ENCODE measurements at places on chromosomes 12 and 14.

DNA sequence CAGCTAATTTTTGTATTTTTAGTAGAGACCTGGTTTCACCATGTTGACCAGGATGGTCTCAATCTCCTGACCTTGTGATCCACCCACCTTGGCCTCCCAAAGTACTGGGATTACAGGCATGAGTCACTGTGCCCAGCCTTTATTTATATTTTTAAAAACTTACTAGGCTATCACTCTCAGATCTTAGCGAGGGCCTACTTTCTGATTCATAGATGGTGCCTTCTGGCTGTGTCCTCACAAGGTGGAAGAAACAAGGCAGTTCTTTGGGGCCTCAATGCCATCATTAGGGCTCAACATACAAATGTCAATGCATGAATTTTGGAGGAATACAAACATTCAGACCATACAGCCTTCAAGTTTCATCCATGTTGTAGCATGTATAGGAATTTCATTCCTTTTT lies 2.4 kb upstream of the DGLUCY start:
- H3K27ac ChIP-seq = no peak overlapping the region
- H3K36me3 ChIP-seq = no peaks in the 10 kb centered on the region
- no peak overlapping the region for H3K4me3 ChIP-seq
- peaks cover 31% of the 10 kb centered on the region for H3K4me1 ChIP-seq
- DNase-seq = no peak

- H3K4me3 ChIP-seq = no peak overlapping the region
- H3K27me3 ChIP-seq = no peaks in the 10 kb centered on the region
- H3K27ac ChIP-seq = no peak overlapping the region
Measured at GRCh38 chr12:39815746-39816145, 196.1 kb upstream of the ABCD2 start.

- H3K27me3 ChIP-seq = no peaks in the 10 kb centered on the region
- no peak for DNase-seq
- H3K36me3 ChIP-seq = no peaks in the 10 kb centered on the region
Measured at GRCh38 chr14:68394764-68395143, 398.1 kb downstream of the ZFP36L1 start.

DNA sequence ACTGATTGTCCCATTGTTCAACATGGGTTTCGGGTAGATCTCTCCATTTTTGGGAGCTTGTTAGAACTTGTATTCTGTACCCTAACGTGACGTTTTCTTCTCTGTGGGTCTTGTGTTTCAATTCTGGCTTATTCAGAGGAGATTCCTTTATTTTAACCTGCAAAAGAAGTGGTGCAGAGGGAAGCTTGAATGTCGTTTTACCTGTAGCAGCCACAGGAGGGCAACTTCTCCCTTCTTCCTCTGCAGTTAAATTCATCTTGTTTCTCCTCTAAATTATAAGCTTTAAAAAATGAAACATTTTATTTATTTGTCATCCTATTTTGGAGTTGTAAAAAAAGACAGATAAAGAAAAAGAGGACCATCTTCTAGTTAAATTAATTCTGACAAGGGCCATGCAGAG lies 13.7 kb upstream of the CLEC4D start:
- DNase-seq = no peak
- no peak overlapping the region for H3K4me3 ChIP-seq
- no peaks in the 10 kb centered on the region for H3K36me3 ChIP-seq
- no peak overlapping the region for H3K27ac ChIP-seq

GRCh38 chr12:83122623-83122934 lies 435.9 kb downstream of the TMTC2 start:
- no peaks in the 10 kb centered on the region for H3K27me3 ChIP-seq
- H3K4me1 ChIP-seq = no peaks in the 10 kb centered on the region
- no peak overlapping the region for H3K4me3 ChIP-seq
- DNase-seq = no peak

DNA sequence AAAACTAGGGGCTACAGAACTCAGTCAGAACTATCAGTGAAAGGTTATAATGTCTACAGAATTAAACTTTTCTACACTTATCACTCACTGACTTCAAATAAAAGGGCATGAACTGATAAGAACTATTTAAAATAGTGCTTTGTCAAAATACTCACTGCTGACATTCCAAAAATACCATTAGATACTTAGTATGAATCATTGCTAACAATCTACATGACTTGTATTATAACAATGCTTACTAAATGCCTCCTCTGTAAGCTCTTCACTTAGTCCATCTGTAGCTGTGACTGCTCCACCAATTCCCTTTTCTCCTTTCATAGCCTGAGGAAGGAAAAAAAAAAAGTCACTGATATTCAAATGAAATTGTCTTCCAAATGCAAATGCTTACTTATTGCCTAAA lies 17.0 kb downstream of the NFYB start:
- no peaks in the 10 kb centered on the region for H3K4me1 ChIP-seq
- no peak for DNase-seq
- H3K4me3 ChIP-seq = no peak overlapping the region
- peaks cover 96% of the 10 kb centered on the region for H3K36me3 ChIP-seq
- H3K27ac ChIP-seq = no peak overlapping the region

DNA sequence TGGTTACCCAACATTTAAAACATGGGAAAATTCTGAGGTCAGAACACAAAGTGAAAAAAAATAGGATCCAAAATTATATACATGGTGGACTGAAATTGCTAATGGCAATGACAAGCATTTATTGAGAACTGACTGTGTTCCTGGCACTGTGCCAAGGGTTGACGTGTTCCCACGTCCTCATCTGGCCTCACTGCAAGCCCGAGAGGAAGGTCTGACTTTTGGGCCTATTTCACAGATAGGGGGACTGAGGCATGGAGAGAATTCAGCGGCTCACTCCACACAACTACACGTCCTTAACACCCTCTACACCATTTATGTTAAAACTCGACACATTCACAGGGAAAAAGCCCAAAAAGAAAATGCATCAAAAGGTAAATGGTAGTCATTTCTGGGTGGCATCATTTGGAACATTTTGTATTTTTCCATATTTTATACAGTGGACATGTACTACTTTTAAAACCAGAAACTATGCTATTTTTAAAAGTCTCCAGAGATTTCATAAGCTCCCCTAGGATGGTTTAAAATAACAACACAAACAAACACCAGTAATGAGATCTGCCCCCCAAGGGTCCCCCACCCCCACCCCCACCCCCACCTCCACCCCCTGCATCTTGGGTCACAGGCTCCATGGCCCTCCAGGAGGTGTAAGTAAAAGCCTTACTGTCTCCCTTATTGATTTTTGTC lies 27.7 kb downstream of the CLMN start:
- H3K4me1 ChIP-seq = peaks cover 14% of the 10 kb centered on the region
- H3K27me3 ChIP-seq = no peaks in the 10 kb centered on the region

DNA sequence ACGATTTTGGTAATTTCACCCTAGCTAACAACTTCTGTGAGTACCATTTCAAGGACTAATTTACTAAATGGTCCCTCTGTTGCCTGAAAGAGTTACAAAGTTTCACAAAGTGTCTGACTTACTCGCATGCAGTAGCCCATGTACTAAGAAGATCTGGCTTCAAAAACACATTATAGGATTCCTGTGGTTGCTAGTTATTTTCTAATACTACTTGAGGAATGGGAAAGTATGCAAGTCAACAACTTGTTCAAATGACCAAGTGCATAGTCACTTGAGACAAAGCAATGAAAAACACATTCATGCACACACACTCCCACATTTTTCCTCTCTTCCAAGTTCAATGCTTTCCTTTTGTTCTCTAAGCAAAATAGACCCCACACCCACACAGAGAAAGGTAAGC lies 219.7 kb upstream of the TMPO start:
- no peaks in the 10 kb centered on the region for H3K4me1 ChIP-seq
- H3K27me3 ChIP-seq = no peaks in the 10 kb centered on the region
- H3K27ac ChIP-seq = no peak overlapping the region
- DNase-seq = no peak
- no peaks in the 10 kb centered on the region for H3K36me3 ChIP-seq

All from esophagus squamous epithelium (tissue), 5 donors.